ENCODE measurements at places on chromosomes 13 and 19. TPM values are rescaled to one million over a fixed set of nuclear protein-coding genes. Genes with fewer than 3 reads are reported as not detected.

Gene ZNF536
- polyA plus RNA-seq = not detected

Gene KL
- polyA plus RNA-seq = not detected

Gene RASGRP4
- 3.3 TPM for polyA plus RNA-seq

Gene EPS8L1
- 0.41 TPM for polyA plus RNA-seq

Gene ATP4A
- polyA plus RNA-seq = not detected

Gene CCDC8
- not detected for polyA plus RNA-seq

Gene MBD3L3
- polyA plus RNA-seq = not detected

Gene LILRB4
- polyA plus RNA-seq = not detected

Gene C1QTNF9
- not detected for polyA plus RNA-seq

Gene RFPL4AL1
- not detected for polyA plus RNA-seq

Gene C19orf73
- polyA plus RNA-seq = 1.7 TPM

Gene SYNGR4
- polyA plus RNA-seq = not detected

Gene THSD1
- polyA plus RNA-seq = not detected

Gene A1BG
- 32.0 TPM for polyA plus RNA-seq

Gene CEACAM19
- polyA plus RNA-seq = not detected

DNA sequence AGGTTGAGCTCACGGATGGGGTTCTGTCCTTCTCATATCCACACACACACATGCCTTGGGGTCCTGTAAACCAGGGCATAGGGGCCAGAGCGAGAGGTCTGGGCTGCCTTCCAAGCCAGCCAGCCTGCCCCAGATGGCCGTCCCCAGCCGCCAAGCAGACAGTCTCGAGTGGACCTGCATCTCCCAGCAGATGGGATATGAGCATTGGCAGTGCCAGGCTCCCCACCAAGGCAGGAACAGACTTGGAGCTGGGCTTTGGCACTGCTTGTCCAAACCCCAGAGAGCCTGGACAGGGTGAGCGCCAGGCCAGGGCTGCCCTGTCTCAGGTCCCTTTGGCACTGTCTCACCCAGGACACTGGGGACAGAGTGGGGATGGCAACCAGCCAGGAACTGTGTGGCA lies 130.4 kb downstream of the DPF1 start:
- no peak for DNase-seq

DNA sequence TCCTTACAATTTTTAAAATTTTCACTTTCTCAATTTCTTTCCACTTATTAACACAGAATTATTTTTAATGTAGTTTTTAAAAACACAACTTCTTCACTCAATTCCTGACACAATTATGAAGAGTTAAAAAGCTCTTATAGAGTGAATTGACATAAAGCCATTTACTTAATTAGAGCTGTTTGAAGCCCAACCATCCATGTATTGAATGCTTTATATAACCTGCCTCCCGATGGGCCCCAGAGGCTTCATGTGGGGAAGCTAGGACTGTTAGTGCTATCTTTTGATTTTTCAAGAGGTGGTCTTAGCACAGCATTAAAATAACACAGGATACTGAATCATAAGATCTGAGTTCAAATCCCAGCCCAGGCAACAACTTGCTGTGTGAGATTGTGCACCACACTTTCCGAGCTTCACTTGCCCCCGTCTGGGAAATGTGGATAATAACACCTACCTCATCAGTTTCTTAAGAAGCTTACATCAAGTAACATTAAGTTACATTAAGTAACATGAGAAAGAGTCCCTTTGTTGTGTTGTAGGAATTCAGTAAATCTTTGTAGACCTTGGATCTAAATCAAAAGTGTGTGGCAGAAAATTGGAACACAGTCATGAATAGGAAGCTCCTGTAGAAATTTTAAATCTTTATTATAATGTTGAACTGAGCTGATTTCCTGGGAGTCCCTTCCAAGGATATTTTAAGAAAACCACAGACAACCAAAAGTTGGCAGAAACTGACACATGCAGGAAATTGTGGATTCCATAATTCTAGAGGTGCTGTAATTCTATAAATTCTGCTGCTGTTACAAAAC lies 5.5 kb upstream of the ENOX1 start:
- DNase-seq = no peak

- DNase-seq = no peak
Measured at GRCh38 chr19:54352546-54352945, 12.2 kb downstream of the LAIR1 start.

GRCh38 chr13:43797869-43798268 lies 11.1 kb upstream of the ENOX1 start:
- DNase-seq = no peak

- DNase-seq = no peak
Measured at GRCh38 chr19:32631381-32631780, 43.6 kb downstream of the ANKRD27 start.

DNA sequence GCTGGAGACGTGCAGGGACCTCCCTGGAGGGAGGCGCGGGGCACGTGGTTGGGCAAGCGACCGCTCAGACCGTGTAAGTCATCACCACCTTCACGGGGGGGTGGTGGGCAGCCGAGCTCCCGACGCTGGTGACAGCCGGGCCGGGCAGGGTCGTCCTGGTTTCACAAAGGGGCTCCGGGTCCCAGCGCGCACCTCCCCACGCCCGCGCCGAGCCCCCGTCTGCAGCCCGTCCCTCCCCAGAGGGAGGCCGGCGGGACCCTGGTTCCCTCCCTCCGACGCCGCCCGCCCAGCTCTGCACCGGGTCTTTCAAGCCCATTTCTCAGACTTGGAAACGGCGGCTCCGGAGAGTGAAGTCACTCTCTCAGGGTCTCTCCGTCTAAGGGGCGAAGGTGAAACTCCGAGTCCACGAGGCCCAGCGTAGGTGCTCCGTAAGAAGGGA lies 729 bp upstream of the ARID3A start:
- peak; percentile 84 for DNase-seq

DNA sequence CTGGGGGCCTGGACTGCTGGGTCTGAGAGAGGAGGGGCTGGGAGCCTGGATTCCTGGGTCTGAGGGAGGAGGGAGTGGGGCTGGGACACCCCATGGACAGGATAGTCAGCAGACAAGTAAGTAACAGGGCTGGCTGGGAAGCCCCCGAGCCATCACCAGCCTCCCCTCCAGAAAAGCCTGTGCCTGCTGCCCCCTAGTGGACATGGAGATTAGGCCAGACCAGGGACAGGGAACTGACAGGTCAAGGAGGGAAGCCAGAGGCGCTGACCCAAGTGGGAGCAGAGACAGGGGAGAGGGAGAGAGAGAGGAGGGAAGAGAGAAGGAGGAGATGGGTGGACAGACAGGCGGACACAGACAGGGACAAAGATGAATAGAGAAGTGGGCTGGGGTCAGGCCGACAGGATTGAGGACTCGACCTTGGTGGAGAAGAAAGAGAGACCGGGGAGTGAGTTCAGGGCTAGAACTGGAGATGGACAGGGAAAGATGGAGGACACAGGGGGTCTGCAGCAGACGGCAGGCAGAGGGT lies 6.7 kb upstream of the ERFL start:
- peak; percentile 64 for DNase-seq

DNA sequence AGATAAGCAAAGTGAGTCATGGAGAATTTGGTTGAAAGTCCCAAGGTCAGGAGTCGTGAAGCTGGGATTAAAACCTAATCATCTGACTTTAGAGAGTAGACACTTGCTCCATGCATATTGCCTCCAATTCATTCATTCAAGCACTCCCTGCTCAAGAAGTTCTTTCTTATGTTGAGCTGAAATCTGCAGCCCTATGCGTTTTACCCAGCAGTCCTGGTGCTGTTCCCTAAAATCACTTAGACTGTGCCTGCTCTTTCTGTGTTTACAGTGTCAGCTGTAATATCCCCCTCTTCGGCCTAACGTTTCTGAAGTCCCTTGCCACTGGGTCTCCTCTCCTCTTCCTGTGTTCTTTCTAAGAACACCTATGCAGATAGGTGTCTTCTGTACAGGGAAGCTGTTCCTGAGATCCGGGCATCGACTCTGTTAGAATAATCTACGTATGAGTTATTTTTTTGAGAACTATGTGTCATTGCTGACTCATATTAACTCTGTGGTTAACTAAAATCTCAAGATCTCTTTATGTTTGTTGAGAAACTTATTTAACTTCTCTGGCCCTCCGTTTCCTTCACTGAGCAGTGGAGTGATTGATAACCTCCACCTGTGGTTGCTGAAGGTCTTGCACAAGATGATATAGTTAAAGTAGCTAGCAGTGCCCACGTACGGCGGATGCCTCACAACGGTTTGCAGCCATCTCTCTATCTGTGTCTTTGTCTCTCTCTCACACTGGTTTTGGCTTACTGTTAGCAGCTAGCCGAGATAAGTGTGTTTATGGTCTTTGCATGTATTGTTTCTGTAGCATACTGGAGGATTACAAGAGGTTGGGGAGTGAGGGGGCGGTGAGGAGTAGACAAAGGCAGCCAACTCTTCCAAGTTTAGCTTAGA lies 4.7 kb downstream of the ALOX5AP start:
- DNase-seq = peak; percentile 92

DNA sequence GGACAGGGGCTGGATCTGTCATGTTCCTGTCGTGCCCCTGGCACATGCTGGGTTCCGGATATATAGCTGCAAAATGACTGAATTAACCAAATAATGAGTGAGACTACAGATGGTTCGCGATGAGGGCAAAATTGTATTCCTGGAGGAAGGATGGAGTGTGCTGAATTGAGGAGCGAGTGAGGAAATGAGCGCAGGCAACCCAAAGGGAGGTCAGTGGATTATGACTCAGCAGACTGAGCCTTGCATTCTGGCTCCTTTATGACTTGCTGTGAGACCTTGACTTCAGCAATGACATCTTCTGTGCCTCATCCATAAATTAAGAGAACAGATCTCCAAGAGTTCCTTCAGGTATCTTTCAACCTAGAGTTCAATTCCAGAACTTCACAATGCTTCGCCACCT lies 115.0 kb upstream of the CLDN10 start:
- no peak for DNase-seq

DNA sequence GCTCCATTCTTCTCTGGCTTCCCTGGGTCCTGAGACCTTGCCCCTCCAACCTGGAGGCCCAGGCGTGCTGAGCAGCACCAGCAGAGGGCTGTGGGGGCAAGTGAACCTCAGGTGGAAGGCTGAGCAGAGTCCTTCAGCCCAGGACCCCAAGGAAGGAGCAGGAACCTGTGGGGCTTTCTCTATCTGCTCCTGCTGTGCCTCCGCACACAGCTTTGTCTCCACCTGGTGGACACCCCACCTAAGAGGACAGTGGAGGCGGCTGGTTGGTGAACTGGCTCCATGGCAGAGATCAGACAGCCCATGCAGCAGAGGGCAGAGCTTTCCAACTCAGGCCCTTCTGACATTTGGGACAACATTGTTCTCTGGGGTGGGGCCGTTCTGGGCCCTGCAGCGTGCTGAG lies 19.7 kb downstream of the ZFR2 start:
- DNase-seq = peak; percentile 39

GRCh38 chr13:111304041-111304544 lies 16.3 kb upstream of the TEX29 start:
- DNase-seq = no peak

DNA sequence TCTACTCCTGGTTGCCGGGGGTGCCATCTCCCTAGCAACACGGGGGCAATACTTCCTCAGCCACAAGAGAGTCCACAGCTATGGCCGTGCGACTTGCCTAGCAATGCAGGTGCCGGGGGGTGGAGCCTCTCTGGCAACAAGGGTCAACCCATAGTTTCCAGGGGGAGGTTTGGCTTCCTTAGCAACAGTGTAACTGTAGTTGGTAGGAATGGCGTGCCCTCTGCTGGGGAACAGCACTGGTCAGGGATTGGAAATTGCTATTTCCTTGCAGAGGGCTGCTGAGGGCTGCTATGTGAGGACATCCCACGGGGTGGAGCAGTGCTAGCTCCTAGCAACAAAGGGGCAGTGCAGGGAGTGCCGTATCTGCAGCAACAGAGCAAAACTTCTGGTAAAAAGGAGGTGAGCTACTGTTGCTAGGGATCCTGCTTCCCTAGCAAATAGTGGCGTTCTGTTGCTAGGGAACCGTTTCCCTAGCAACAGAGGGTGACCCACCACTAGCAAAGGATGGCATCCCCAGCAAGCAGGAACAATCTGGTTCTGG lies 7.0 kb upstream of the TMC4 start:
- DNase-seq = no peak

GRCh38 chr13:100521851-100522617 lies 66.6 kb downstream of the GGACT start:
- DNase-seq = peak; percentile 17

DNA sequence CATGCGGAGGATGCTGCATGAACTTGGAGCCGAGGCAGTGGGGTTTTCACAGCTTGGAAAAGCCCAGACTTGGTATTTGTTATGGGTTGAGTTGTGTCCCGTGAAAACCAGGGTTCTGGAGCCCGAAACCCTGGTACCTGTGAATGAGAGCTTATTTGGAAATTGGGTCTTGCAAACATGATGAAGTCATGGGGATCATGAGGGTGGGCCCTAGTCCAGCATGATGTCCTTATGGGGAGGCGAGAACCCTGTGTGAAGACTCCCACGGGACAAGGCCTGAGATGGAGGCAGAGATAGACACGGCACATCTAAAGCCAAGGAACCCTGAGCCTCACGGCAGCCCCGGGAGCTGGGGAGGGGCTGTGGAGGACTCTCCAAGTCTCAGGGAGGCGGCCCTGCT lies 82.3 kb downstream of the ANKRD10 start:
- no peak for DNase-seq

- DNase-seq = no peak
Measured at GRCh38 chr13:69828527-69828926, 279.1 kb upstream of the ATXN8OS start.

GRCh38 chr19:18832306-18833140 lies 764 bp downstream of the UPF1 start:
- DNase-seq = no peak

GRCh38 chr19:311813-312261 lies 20.6 kb upstream of the PLPP2 start:
- DNase-seq = no peak

- no peak for DNase-seq
Measured at GRCh38 chr19:38467541-38468525, 34.3 kb downstream of the RYR1 start.

DNA sequence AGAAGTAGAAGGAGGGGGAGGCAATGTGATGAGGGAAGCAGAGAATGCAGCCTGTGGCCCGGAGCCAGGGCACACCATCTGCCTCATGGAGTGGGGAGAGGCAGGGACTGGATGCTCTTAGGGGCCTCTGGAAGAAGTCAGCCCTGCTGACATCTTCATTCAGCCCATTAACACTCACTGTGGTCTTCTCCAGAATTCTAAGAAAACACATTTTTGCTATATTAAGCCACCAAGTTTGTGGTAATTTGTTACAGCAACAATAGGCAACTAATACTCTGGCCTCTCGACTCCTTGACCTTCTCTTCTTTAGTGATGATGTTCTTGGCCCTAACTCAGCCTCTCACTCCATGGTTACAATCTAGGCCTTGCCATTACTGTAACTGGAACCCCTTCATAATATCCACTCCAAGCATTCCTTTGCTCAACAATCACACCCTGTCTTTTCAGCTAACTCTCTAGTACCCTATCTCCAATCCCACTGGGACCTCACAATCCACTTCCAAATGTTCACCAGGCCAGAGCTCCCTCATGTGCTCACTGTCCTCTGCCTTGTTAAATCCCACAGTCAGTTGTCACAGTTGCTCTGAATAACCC lies 98.5 kb downstream of the MIPEP start:
- no peak for DNase-seq

Measured in CD4-positive, CD25-positive, alpha-beta regulatory T cell (primary cell).